Ammon's horn (tissue), 1 donor: ENCODE measurements at places on chromosomes 5 and 9.

DNA sequence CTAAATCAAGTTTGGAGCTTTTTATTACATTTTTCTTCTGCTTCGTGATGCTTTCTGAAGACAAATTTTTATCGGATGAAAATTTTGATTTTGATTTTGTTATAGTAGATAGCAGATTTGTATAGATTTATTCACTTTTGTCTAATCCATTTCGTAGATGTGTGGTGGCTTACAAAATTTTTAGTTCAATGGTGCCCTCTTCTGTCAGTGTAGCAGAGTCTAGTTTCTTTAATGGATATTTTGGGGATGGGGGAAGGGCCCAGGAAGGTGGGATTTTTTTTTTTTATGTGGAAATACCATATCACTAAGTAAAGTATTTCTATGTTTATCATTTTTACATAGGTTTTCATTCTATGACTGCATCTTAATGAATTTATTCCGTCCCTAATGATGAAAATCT is 259.9 kb upstream of the TARS1 start:
- no peak for DNase-seq

GRCh38 chr5:58227858-58228257 is 232.0 kb downstream of the PLK2 start:
- no peak for DNase-seq

GRCh38 chr5:137613554-137614265 is 114.6 kb upstream of the SPOCK1 start:
- DNase-seq = no peak

DNA sequence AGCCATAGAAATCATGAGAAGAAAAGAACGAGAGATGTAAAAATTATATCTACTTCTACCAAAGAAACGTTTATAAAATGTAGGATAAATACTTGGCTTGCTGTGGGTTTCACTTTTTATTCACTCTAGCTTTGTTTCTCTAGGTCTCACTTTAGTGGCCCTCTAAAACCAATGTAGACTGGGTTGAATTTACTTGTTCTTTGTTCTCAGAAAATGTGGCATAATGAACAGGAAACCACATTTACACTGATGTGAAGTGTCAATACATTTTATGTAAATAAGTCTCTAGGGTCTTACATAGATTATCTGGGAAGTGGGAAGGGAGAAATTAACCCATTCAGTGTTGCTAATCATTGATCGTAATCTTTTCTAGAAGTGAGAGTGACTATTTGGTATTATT is 58.9 kb downstream of the PLPPR1 start:
- DNase-seq = no peak

DNA sequence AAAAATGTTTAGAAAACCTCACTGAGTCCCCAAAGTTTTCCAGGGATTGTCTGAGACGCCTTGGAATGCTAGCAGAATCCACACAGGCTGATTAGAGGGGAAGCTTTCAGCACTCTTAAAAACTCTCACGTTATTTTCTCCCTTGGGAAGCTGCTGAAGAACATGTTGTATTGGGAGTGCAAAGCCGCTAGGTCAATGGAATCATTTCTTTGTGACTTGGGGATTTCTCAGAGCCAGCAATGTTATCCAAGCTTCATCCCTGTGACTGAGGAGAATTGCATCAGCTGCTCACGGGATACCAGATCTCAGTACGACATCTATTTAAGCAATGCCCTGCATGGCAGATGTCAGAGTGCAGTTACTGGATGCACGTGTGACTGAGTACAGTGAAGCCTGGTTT is 426.4 kb upstream of the MPDZ start:
- DNase-seq = no peak

GRCh38 chr5:87231037-87231808 is 36.5 kb upstream of the RASA1 start:
- no peak for DNase-seq

DNA sequence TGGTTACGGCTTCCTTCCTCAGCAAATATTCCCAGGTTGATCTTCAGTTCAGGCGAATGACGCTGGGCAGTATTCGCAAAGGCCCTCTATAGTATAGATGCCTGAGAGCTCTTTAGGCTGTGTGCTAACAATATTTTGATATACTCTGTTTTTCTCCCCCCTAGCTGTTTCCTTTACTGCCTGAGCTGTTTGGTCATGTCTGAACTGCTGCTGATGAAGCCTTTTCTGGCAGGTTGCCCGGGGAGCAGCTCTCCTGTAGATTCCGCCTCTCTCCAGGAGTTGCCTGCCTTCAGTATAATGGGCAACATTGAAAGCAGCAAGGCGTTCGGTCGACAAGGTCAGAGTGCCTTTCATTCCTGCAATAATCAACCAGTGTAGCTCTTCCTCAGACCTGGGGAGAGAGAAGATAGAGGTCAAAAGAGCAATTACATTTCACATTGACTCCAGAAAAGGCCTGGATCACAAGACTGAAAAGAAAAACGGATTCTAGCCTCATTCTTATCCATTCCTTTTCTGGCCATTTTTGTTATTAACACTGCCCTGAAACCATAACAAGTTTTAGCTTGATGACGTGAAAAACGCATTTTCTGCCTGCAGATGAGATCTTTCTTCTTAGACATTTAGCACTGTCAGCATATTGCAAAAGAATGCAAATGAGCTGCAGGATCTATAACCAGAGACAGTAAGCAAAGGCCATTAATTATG is 60.1 kb upstream of the ZNF608 start:
- DNase-seq = peak; percentile 69

GRCh38 chr9:72428329-72428728 is 63.3 kb upstream of the ZFAND5 start:
- no peak for DNase-seq

DNA sequence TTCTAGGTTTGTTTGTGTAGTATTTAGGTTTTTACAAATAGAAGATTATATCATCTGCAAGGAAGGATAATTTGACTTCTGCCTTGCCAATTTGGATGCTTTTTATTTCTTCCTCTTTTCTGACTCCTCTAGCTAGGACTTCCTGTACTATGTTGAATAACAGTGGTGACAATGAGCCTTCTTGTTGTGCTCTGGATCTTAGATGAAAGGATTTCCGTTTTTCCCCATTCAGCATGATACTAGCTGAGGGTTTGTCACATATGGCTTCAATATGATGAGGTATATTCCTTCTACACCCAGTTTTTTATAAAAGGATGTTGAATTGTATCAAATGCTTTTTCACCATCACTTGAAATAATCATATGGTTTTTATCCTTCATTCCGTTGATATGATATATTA is 101.4 kb downstream of the FBXO4 start:
- DNase-seq = no peak

DNA sequence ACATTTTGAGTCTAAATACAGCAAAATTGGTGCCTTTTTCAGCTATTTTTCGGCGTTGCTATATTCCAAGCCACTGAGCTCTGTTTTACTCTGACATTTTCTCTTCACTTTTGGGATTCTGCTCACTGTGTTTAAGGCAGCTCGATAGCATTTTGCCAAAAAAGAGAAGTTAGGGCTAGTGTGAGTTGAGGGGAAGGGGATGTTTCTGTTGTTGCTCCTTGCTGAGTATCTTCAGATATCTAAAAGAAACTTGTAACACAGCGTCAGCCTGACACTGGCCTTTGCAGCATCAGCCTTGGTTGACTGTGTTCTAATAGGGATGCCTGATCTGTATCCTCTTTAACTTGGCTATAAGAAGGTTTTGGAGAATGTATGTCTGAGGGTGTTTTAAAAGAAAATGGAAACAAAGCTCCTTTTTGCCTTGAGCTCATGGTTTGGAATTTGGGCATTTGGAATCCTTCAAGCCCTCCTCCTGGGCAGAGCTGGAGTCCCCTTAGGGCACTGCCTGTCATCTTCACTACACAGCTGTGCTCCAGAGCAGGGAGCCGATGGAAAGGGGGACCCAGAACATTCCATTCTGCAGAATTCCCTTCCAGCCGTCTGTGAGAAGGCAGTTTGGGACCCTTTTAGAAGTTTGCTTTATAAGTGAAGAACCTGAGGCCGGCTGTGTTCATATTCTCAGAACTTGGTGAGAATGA is 63.0 kb downstream of the EXOSC2 start:
- DNase-seq = no peak

DNA sequence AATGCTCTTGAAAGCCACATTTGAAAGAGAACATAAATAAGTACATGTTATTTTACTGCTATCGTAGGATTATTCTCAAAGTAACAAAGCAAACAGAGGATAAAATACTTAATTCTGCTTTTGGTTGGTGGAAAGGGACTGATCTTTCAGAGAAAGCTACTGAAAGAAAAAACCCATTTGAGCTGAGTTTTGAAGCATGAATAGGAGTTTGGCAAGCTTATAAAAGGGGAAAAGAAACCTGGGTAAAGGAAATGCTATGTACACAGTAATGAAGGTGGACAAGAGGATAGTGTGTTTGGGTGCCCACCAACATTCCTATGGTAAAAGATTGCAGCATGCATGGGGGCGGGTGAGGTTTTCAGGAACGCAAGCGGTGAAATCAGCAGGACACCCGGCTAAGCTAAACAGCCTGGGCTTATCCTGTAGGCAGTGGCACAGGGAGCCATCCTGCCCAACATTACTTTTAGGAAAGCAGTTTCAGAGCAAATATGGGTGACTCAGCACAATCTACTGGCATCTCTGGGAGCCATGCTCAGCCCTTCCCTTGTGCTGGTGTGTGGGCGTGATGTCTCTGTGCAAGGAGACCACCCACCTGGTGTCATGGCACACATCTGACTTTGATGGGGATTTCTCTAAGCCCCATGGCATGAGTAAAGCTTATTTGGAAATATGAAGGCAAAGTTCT is 673.9 kb upstream of the KLF4 start:
- DNase-seq = no peak

DNA sequence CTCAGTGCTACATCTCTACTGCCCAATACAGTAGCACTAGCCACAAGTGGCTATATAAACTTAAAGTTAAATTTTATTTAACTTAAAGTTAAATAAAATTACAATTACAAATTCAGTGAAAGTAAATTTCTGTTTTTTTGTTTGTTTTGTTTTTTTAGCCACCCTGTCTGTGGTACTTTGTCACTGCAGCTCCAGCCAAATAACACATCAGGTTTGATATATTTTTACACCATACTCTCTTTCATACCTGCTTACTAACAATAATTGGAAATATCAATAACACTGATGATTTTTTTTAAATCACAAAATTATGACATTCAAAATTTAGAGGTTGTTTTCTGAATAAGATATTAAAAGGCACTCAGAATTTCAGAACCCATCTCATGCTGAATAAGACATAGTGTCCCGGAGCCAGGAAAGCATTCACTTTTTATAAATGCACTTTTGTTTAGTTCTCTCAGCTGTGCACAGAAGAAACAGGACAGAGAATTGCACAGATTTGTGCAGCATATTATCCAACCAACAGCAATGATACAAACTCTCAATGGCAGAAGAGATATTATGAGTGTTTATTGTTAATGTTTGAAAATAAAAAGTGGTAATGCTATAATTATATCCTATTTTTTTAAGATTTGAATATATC is 92.6 kb downstream of the EDIL3 start:
- DNase-seq = peak; percentile 81

- DNase-seq = no peak
Measured at GRCh38 chr9:20303066-20303465, 319.2 kb downstream of the MLLT3 start.

DNA sequence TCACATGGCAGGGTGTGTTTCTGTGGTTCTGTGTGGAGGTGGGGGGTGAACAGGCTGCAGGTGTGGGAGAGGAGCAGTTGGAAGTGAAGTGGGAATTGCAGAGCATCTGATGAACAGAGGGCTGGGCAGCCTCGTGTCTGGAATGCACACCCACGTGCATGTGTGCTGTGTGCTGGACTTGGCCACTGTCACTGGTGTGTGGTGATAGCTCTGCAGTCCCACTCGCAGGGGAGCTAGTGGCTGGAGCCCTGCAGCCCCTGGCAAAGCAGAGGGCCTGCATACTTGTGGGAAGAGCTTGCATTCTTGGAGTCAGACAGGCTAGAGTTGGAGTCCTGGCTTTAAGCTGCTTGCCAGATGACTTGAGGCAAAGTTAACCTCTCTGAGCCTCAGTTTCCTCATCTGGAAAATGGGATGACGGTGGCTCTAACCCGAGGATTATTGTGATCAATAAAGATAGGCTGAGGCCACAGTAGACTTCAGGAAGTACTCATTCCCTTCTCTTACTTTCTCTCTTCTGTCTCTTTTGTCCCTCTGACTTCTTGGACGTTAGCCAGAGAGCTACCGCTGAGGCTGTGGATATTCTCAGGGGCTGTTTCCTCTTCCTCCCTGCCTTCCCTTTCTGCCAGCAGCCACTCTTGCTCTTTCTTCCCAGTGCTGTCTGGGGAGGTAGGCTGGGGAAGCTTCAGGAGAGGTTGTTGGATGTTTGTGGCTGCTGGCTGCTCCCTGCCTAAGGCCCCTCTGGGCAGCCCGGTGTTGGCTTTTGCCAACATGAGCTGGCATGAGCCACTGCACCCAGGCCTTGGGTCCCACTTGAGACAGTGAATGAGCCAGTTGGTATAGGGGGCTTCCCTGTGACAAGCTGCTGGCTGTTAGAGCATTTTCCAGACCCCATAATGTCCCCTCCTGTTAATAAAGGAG is 18.3 kb downstream of the PSAT1 start:
- DNase-seq = peak; percentile 27

- DNase-seq = no peak
Measured at GRCh38 chr9:80791836-80792235, 897.5 kb downstream of the TLE1 start.

DNA sequence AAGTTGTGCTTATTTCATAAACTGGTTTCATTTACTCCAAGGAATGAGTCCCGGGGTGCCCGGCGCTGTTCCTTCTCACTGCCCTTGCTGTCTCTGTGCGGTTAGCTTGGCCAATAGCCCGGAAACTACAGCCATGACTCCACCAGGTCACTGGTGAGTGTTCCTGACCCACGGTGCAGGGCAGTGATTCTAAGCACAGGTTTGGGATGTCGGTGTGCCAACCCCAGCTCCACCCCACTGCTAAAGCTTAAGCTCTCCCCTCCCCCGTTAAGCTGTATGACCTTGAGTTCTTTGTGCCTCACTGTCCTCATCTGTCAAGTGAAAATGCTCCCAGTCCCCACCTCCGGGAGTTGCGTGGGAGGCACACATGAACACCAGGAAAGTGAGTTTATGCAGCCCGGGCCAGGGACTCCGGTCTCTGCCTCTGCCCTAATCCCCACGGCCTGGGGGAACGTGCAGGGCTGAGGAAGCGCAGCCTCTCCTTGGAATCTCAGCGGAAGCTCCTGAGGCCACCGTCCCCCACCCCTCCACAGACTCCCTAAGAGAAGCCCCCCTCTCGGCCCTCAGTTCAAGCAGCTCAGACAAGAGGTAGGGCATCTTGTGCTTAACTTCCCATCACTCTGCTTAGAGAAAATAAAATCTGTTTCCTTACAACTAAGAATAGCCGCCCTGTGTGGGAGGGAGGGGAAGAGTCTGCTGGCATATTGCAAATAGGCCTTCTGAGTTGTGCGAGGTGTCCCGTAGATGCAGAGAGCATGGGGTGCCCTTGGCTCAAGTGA is 92.0 kb upstream of the RAI14 start:
- DNase-seq = no peak

GRCh38 chr5:143350751-143351602 is 52.5 kb downstream of the NR3C1 start:
- DNase-seq = no peak

GRCh38 chr5:27708534-27708933 is 670.1 kb upstream of the CDH9 start:
- DNase-seq = no peak

GRCh38 chr5:50420343-50420935 is 20.6 kb downstream of the EMB start:
- no peak for DNase-seq
